Germinal center (tissue), 1 donor: ENCODE measurements at places on chromosomes 16 and 17.

DNA sequence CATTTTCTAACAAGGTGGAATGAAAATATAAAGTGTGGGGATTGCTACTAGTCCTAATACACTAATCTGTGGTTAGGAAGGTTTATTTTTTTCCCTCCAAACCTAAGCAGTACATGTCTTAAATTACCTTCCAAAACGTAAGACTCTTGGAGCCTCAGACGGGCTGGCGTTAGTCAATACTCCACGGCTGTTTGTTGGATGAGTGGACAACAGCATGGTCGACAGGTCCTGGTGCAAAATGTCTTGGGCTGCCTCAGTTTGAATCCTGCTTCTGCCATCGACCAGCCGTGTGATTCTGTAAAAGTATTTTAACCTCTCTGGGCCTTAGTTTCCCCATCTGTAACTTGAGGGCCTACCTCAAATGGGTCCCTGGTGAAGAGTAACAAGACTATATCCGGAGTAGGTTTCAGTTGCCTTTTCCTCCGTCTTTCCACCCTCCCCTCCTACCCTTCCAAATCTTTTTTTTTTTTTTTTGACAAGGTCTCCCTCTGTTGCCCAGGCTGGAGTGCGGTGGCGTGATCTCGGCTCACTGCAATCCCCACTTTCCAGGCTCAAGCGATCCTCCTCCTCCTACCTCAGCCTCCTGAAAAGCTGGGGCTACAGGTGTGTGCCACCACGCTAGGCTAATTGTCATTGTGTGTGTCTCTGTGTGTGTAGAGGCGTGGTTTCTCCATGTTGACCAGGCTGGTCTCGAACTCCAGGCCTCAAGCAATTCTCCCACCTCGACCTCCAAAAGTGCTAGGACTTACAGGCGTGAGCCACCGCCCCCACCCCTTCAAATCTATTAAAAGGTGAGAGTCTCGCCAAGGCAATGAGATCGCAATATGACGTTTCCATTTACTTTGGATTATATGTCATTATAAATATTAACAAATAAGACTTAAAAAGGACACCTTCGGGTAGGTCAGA is 5.8 kb downstream of the SCGB1C2 start:
- DNase-seq = no peak

DNA sequence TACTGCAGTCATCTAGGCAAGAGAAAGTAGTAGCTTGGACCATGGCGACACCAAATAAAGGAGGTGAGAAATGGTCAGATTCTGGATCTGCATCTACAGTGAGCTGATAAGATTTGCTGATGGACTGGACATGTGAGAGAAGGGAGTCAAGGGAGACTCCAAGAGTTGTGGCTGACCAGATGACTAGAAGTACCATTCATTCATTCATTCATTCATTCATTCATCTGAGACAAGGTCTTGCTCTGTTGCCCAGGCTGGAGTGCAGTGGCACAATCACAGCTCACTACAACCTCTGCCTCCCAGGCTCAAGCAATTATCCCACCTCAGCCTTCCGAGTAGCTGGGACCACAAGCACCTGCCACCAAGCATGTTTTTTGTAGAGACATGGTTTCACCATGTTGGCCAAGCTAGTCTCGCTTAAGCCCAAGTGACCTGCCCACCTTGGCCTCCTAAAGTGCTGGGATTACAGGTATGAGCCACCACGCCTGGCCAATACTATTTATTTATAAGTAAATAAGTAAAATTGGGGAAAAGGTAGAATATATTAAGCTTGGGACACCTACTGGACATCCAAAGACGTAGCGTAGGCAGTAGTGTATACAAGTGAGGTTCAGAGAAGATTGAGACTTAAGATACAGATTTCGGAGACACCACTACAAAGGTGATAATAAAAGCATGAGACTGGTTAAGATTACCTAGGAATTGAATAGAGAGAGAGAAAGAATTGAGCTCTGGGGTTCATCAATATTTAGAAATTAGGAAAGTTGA is 15.7 kb upstream of the RNF43 start:
- no peak for DNase-seq

- no peak for DNase-seq
Measured at GRCh38 chr17:39818358-39819000, 45.6 kb downstream of the IKZF3 start.

DNA sequence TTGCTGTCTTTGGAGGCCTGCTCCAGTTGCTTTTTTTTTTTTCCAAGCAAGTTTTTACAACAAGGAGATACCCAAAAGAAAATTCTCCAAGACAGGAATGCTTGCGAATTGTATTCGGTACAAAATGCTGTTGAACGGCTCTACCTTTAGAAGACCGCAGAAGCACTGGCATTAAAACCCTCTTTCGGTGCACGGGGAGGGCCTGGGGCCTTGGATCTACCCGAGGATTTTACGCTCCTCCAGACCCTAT is 1.3 kb upstream of the HELZ start:
- peak; percentile 16 for DNase-seq

DNA sequence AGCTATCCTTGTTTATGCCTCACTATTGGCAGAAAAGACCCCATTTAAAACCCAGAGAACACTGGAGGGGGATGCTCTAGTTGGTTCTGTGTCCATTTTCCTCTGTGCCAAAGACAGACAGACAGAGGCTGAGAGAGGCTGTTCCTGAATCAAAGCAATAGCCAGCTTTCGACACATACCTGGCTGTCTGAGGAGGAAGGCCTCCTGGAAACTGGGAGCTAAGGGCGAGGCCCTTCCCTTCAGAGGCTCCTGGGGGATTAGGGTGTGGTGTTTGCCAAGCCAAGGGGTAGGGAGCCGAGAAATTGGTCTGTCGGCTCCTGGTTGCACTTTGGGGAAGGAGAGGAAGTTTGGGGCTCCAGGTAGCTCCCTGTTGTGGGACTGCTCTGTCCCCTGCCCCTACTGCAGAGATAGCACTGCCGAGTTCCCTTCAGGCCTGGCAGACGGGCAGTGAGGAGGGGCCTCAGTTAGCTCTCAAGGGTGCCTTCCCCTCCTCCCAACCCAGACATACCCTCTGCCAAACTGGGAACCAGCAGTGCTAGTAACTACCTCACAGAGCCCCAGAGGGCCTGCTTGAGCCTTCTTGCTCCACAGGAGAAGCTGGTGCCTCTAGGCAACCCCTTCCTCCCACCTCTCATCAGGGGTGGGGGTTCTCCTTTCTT is 56.1 kb downstream of the IGF2BP1 start:
- DNase-seq = no peak

DNA sequence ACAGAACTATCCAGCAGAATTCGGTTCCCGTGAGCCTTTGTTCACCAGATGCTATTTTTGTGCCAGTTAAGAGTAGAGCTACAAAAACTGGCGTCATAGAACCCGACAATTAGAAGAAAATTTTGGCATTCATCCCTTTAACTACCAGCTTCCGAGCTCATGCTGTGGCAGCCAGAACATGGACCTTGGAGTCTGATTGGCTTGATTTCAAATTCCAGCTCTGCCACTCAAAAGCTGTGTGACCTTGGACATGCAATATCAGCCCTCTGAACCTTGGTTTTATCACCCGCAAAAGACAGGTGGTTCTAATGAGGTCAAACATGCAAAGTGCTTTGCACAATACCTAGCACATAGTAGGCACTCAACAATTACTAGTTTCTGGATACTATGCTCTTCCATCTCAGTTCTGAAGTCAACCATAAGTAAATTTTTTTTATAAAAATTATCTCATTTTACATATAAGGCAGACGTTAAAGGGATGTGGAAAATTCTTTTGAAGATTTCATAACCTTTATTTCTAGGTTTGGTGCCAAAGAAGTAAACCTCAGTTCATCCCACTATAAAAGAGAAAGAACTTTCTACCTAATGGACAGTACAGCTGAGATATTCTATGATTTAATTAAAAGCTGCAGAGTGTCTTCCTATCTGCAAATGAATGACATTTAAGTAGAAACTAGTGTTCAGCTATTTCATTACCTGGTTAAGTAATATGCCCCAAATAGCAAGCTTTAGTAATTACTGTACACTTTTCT is 331.5 kb downstream of the HAPSTR1 start:
- no peak for DNase-seq

- DNase-seq = no peak
Measured at GRCh38 chr17:13421581-13422130, 180.1 kb downstream of the HS3ST3A1 start.
